ENCODE measurements at places on chromosomes 7 and 10. TPM values are rescaled to one million over a fixed set of nuclear protein-coding genes. Genes with fewer than 3 reads are reported as not detected.

DNA sequence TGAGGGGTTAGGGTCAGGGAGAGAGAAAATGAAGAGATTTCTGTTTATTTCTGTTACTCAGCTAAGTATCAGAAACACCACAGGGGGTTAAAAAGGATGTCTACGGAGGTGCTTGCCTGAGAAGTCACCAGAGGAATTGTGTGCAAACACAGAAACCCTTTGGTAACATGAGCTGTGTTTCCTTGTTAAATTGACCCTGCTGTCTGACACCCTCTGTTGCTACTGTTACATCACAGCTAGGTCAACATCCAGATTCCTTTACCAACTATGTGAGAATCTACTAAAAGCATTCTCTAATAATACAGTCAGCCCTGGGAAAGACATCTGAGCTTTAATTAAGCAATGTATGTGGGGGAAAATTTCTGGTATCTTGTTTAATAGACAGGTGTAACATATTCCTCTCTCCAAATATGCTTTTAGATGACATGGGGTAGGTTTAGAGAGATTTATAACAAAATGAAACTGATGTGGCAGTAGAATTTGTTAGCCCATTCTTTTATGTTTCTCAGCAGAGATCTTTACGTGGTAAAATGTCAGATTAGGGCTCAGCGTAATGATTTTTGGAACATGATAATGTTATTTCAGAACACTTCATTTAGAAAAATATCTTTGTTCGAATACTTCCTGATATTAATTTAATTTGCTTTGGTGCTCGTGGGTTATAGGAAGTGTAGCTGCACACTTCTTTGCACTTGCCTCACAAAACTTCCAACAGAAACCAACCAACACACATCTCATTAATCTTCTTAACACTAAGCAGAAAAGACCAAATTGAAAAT, 168.0 kb upstream of the AHR start:
- no peaks in the 10 kb centered on the region for H3K4me1 ChIP-seq
- H3K27ac ChIP-seq: no peak overlapping the region
- no peaks in the 10 kb centered on the region for H3K36me3 ChIP-seq
- no peaks in the 10 kb centered on the region for H3K27me3 ChIP-seq
- DNase-seq: no peak

- H3K27ac ChIP-seq: no peak overlapping the region
- peaks cover 11% of the 10 kb centered on the region for H3K36me3 ChIP-seq
- H3K4me1 ChIP-seq: no peaks in the 10 kb centered on the region
- no peaks in the 10 kb centered on the region for H3K27me3 ChIP-seq
Measured at GRCh38 chr7:37041461-37041860, 317.2 kb upstream of the AOAH start.

DNA sequence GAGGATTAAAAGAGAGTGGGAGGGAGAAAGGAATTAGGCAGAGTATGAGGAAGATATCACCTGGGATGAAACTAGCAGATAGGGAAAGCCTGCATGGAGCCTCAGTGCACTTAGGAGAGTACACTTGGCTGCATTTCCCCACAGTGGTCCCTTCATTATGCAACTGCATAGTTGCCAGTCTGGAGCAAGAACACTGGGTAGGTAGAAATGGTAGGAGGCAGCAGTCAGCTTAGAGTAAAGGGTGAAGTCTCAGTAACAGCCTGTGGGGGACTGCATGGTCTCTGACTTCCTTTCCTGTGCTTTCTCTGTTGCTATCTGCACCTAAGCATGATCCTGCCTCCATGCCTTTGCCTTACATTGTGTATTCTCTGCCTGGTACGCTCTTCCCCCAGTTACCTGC, 14.0 kb upstream of the PCGF5 start:
- DNase-seq: no peak
- H3K4me3 ChIP-seq: no peak overlapping the region
- H3K4me1 ChIP-seq: peaks cover 43% of the 10 kb centered on the region
- no peak overlapping the region for H3K27ac ChIP-seq
- no peaks in the 10 kb centered on the region for H3K27me3 ChIP-seq

DNA sequence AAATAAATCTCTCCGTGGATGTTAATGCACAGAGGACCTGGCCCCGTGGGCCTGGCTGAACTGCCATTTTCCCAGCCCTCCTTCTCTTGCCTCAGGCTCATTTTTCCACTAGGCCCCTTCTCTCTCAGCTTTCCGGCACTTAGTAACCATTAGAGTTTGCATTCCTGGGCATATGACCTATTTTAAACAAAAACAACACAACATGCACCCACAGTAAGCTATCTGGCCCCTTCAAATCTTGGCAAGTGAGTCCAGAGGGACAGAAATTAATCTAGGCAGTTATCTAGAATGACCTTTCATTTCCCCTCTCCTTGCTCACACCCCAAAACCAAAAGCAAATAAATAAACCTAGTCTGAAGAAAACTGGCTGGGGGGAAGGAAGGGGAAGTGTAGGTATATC, 11.7 kb downstream of the FBXW4 start:
- no peak overlapping the region for H3K4me3 ChIP-seq
- H3K27me3 ChIP-seq: no peaks in the 10 kb centered on the region
- H3K27ac ChIP-seq: no peak overlapping the region
- peaks cover 6% of the 10 kb centered on the region for H3K4me1 ChIP-seq
- H3K36me3 ChIP-seq: no peaks in the 10 kb centered on the region
- DNase-seq: no peak

DNA sequence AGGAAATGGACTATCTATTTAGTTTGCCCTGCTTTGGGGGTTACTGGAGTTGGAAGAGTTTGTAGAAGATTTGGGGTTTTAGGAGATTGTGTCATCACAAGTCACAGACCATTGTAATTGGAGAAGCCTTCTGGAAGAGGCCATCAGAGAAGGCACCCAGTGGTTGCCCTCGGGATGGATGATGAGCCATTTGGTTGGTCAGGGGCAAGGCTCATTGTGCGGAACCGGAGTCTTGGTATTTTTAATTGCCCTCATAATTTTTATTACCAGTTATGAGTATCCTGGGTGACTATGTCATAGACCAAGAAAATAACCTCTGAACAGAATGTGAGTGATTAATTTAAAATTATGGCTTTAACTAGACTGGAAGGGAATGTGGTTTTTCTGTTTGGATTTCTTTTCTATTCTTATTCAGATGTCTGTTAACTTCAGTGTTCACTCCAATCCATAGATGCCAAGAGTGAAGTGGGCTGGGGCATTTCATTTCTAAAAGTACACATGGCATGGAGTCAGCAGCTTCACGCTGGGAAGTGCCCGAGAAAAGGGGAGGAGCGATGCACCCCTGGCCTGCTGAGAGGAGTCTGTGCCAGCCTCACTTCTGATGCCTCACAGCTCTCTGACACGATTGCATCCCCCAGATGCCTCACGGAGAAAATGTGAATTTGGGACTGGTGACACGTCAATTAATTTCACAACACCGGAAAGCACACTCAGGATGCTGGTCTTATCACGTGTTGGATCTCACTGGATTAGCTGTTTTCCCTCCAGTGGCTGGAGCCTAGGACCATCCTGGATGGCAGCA, 225.6 kb upstream of the IGFBP3 start:
- no peaks in the 10 kb centered on the region for H3K36me3 ChIP-seq
- H3K4me1 ChIP-seq: no peaks in the 10 kb centered on the region
- no peak overlapping the region for H3K4me3 ChIP-seq
- no peaks in the 10 kb centered on the region for H3K27me3 ChIP-seq
- no peak for DNase-seq

- peak; percentile 79 for DNase-seq
- H3K4me1 ChIP-seq: peaks cover 8% of the 10 kb centered on the region
- H3K36me3 ChIP-seq: no peaks in the 10 kb centered on the region
- peak within 1 kb of the TSS; percentile 80 for H3K4me3 ChIP-seq
- peak within 1 kb of the TSS; percentile 93 for H3K27ac ChIP-seq
Measured at GRCh38 chr10:27240212-27241009, at the start of gene ACBD5. Gene ACBD5 (minus strand): TSS chr10:27240797. CDS start chr10:27240688, 109 bp downstream.

DNA sequence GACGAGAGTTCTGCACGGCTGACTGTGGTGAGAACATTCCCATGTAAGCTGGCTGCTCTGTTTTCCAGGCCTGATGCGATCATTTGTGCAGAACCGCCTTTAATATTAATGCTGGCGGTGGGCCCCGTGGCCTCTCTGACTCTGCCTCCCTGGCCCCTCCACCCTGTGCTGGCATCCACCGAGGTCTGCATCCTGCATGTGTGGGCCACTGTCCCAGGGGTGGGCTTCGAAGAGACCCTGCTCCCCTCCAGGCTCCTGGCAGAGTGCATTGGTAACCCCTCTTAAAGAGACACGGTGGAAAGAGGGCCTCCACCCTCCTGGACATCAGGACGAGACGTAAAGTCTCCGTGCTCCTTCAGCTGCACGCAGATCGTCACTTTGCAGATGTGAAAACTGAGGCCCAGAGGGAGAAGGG, 67.3 kb upstream of the FAM20C start:
- H3K27ac ChIP-seq: no peak overlapping the region
- no peak overlapping the region for H3K4me3 ChIP-seq
- DNase-seq: no peak
- H3K36me3 ChIP-seq: no peaks in the 10 kb centered on the region
- H3K27me3 ChIP-seq: no peaks in the 10 kb centered on the region

The NUTM2B gene
- total RNA-seq: 3.6 TPM

The DOCK4 gene
- total RNA-seq: 3.1 TPM

Data from naive thymus-derived CD4-positive, alpha-beta T cell (primary cell).